ENCODE measurements at places on chromosomes 5 and 9.

DNA sequence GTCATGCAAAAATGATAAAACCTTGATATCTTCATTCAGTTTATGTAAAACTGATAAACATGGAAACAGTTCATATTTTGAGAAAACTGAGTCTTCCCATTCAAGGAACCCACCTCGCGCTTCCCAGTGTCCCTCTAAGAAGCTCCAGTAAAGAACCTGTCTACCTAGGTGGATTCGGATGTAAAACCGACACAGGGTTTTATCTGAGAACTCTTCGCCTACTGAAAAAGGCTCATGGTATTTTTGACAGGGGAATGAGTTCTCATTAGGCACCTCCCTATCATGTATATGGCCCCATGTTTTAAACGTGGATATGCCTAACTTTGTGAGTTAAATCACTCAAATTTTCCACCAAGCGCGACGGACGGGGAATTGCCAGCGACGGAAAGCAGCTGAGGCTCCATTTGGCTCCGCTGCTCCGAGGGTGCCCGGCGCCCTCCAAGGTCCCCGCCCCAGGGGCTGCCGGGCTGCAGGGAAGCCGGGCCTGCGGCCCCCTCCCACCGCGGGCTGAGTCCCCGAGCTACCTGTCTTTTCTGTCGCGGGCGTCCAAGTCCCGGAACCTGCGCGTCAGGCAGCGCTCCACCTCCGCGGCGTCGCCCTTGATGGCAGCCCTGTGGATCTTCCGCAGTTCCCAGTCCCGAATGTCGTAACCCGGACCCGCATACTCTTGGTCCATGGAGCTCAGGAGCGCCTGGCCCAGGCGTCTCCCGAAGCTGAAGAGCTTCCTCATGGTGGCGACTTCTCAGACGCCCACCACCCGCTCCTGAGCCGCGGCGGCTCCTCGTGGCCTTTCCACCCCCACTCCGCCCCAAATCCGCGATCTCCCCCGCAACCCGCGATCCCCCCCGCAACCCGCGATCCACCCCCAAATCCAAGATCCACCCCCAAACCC lies 594 bp downstream of the ANKRD18A start:
- H3K27me3 ChIP-seq: peaks cover 6% of the 10 kb centered on the region
- H3K27ac ChIP-seq: peak overlapping the region; percentile 73
- no peak for DNase-seq
- peak overlapping the region; percentile 14 for H3K4me3 ChIP-seq
- H3K4me1 ChIP-seq: no peaks in the 10 kb centered on the region

- no peak overlapping the region for H3K27ac ChIP-seq
- DNase-seq: no peak
- no peaks in the 10 kb centered on the region for H3K36me3 ChIP-seq
- H3K27me3 ChIP-seq: no peaks in the 10 kb centered on the region
- H3K4me3 ChIP-seq: no peak overlapping the region
- H3K4me1 ChIP-seq: no peaks in the 10 kb centered on the region
These were observed 30.8 kb upstream of the NIM1K start for GRCh38 chr5:43161244-43161643.

DNA sequence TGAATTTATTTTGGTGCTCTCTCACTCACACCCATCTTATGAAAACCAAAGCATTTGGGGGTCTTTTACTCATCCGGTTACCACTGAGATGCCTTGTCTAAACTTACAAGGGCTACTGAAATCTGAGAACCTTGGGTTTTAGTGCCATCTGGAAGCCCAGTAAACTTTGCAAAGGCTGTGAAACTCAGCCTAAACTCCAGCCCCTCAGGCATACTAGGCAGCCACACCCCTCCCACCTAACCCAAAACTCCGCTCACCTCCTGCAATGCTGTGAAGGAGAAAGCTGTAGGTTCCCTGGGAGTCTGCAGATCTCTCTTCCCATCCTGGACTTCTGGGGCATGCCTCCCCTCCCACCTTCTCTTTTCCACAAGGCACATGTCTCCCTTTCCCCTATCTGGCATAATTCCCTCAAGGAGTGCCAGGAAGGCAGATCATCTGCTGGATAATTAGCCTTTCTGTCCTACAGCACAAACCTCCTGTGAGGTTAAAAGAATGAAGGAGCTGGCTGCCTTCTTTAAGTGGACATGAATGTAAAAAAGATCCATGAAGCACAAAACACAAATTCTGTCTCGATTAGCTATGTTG lies 71.5 kb upstream of the ANXA1 start:
- no peaks in the 10 kb centered on the region for H3K4me1 ChIP-seq
- H3K4me3 ChIP-seq: no peak overlapping the region
- peak overlapping the region; percentile 4 for H3K27ac ChIP-seq
- H3K36me3 ChIP-seq: no peaks in the 10 kb centered on the region

- no peaks in the 10 kb centered on the region for H3K36me3 ChIP-seq
- H3K27ac ChIP-seq: no peak overlapping the region
- H3K4me1 ChIP-seq: no peaks in the 10 kb centered on the region
- no peak overlapping the region for H3K4me3 ChIP-seq
- no peak for DNase-seq
- H3K27me3 ChIP-seq: no peaks in the 10 kb centered on the region
These were observed 841.9 kb upstream of the ACO1 start for GRCh38 chr9:31542384-31543055.

DNA sequence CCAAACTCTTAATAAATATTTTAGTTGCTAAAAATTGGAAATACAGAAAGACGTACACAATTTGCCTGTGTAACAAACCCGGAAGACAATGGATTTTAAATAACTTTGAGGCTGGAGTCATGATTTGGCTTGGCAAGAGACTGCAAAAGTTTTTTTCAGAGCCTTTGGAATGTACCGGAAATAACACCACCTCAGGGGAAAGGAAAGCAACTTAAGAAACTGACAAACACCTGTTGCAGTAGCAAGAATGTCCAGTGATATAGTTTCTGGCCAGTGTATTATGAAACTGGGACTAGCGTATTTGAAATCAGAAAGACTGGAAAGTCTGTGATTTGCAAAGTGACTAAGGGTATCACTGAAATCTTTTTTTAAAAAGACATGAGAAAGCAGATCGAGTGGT lies 842 bp downstream of the MUSK start:
- H3K27ac ChIP-seq: no peak overlapping the region
- DNase-seq: no peak

- no peak overlapping the region for H3K27ac ChIP-seq
- H3K4me3 ChIP-seq: no peak overlapping the region
- H3K27me3 ChIP-seq: no peaks in the 10 kb centered on the region
- H3K4me1 ChIP-seq: no peaks in the 10 kb centered on the region
These were observed 34.3 kb upstream of the ARL15 start for GRCh38 chr5:54344653-54345052.

DNA sequence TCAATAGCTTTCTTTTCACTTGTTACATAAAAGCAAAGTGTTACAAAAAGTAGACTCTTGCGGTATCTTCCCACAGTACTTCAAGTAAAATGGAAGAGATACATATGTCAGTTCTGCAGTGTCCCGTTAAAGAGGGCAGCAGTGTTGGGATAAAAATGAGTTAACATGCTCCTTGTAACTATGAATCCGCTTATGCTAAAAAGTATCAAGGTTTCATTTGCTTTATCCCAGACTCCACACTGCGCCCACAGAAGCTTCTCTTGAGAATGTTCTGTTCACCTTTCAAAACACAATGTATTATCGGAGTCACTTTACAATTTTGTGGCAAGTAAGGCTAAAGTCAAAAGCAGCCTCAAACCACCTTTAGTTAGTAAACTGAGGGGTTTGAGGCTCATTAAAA lies 790 bp downstream of the PTAR1 start:
- H3K36me3 ChIP-seq: no peaks in the 10 kb centered on the region
- peak overlapping the region; percentile 94 for H3K27ac ChIP-seq
- DNase-seq: no peak
- no peaks in the 10 kb centered on the region for H3K4me1 ChIP-seq
- no peaks in the 10 kb centered on the region for H3K27me3 ChIP-seq
- H3K4me3 ChIP-seq: peak overlapping the region; percentile 86

All from breast epithelium (tissue), 4 donors.